ENCODE measurements at places on chromosomes 4 and X.

DNA sequence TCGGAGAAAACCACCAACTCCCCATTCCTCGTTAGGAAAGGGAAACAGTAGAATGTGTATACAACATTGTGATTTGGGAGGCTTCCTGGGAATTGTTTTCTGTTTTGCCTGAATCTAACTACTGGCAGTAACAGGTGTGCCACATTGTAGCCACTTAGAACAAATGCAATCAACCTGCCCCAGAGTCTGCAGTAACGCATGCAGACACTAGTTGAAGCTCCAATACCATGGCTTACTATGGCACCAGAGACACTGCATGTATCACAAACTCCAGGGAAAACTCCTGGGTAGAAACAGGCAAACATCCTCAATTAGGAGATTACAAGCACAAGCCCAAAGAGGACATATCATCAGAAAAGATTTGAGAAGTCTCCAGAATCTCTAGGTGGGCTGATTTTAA lies 154.2 kb upstream of the NEIL3 start:
- no peak for DNase-seq

- no peak for DNase-seq
Observed at GRCh38 chr4:13329963-13330362, 154.2 kb downstream of the RAB28 start.

DNA sequence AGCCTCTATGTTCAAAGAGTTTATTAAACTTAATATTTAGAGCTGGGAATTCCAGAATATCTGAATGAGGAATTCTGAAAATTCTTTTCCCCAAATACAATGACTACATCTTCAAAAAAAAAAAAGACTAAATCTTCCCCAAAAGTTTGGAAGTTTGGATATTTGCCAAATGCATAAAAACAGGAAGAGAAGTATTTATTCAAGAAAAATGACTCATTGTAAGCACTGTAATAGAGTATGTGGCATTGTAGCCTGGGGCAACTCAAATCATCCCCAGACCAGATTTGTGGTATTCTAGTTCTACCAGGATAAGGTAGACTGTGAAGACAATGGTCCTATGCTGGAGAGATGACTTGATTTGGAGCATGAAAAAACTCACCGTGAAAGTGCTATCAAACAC lies 78.5 kb upstream of the PDHA2 start:
- DNase-seq = no peak

GRCh38 chr4:189656641-189657040 lies 284.0 kb upstream of the FRG1 start:
- DNase-seq = no peak

DNA sequence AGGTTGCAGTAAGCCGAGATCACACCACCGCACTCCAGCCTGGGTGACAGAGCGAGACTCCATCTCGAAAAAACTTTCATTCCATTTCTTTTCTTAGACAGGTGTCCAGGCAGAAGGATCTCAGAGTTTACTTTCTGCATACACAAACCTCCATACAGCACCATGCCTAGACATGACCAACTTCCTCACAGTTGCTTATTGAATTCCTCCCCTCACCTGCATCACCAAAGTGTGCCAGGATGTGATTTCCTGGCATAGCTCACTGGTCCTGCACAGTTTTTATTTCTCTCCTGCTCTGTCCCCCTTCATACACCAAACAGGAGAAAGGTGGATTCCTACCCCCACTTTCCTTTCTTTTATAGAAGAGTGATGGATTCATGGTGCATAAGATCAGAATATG lies 34.7 kb upstream of the PPARGC1A start:
- no peak for DNase-seq

DNA sequence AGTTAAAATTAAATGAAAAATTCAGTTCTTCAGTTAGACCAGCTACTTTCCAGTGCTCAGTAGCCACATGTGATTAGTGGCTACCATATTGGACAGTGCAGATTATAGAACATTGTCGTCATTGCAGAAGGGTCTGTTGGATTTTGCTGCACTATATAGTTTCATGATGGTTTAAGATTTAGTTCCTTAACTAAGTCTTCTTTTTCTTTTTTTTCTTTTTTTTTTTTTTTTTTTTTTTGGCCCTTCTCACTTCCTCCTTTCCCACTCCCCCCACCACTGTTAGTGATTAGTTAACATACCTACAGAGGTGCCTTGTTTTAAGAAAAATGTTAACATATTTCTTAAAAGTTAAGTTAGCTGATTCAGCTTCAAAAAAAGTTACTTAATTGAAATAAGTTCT lies 9.0 kb downstream of the RAB9A start:
- no peak for DNase-seq

- no peak for DNase-seq
Observed at GRCh38 chrX:31547816-31548215, 476.0 kb upstream of the FTHL17 start.

DNA sequence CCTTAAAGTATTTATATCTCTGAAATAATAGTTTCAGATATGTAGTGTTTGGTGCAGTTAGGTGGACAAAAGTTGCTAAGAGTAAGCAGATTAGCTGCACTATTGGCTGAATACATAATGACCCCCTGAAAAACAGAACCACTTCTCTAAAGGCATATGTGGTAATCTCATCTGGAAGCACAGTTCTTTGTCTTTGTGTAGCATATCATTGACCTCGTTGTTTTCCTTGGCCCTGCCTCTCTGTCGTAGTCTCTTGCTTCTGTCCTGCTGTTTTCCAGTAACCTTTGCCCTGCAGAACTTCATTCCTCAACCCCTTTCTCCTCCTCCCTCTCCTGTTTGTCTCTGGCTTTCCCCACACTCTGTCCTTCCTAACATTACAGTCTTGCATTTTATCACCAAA lies 41.4 kb downstream of the JADE3 start:
- no peak for DNase-seq

DNA sequence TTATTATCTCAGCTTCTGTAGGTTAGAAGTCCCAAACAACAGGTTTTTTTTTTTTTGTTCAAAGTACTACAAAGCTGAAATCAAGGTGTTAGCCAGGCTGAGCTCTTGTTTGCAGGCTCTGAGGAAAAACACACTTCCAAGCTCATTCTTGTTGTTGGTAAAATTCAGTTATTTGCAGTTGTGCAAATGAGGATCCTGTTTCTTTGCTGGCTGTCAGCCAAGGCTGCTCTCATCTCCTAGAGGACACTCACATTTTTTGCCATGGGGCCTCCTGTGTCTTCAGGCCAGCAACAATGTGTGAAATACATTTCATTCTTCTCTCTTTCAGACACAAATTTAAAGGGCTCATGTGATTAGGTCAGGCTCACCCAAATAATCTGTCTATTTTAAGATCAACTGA lies 60.3 kb upstream of the HSD17B10 start:
- no peak for DNase-seq

GRCh38 chr4:52260514-52261210 lies 209.6 kb downstream of the SPATA18 start:
- no peak for DNase-seq

DNA sequence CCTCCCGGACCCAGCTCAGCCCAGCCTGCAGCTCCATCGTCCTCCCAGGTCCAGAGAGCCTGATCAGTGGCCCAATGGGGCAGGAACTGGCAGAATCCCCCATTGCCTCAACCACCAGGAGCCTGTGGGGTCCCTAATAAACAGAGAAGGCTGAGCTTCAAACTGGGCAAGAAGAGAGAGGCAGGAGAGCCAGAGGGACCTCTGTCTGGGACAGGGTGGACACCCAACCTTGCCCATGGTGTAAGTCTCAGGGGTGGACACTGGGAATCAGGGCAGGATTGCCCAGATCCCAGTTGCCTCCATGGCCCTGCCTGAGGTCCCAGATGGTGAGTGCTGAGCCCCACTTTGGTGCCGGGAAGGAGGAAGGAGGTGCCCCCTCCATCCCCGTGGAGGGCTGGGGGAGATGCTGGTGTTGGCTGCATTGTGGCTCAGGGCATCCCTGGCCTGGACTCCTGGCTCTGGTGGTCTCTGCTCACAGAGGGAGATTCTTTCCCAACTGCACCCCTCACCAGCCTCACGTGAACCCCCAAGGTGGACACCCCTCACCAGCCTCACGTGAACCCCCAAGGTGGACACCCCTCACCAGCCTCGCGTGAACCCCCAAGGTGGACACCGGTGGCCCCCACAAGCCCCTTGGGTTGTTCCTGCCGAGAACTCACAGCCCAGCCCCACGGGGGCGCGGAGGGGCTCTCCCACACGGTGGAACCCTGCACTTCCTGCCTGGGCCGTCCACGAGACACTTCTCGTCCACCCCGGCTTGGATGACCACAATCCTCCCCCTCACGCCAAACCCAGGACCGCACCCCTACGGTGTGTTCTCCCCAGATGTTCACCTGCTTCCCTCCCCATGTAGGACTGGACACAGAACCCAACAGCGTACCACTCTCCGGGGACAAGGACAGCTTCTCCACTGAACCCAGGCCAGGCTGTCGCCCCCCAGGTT lies 5.4 kb downstream of the CPLX1 start:
- DNase-seq = no peak

- no peak for DNase-seq
Observed at GRCh38 chrX:118254611-118255010, 91.3 kb upstream of the WDR44 start.

- no peak for DNase-seq
Observed at GRCh38 chrX:40385682-40386081, 195.1 kb upstream of the ATP6AP2 start.

DNA sequence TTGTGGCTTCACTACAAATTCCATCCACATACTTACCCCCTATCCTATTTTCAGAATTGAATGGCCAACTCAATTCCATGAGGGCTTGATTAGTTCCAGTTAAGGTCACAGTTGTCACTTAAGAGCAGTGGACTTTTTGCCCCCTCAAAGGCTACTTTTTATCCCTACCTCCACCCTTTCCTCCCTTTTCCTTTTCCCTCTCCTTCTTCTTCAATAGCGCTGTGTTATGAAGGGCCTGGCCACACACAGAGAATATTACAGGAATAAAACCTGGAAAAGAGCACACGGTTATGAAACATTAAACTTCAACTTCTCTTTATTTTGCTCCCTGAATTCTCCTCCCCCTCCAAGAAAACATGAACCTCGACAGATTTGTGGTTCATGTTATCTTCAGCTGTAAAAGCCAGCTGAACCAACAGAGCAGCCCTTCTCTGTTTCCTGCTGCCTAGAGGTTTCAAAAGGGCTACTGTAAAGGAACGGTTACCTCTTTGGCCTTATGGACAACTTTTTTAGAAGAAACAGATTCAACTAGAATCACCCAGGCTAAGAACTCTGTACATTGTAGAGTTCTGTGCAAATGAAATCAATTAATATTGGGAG lies 87.0 kb upstream of the RPL34 start:
- no peak for DNase-seq

- no peak for DNase-seq
Observed at GRCh38 chrX:129726307-129727111, 12.3 kb upstream of the XPNPEP2 start.

DNA sequence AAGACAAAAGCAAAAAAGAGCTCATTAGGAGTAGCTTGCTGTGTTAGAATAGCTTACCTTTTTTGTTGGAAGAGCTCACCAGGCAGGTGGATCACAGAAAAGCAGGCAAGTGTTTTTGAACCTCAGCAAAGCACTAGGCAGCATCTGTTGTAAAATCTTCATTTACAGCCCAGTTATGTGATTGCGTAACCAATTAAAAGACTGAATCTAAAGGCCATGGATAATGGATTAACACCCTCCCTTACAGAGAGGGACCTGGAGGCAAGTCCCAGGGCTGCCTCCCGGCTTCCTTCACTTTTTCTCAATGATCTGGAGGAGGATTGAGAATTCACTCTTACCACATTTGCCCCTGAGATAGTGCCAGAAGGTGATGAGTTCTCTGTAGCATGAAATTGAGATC lies 51.1 kb downstream of the MAMLD1 start:
- DNase-seq = no peak

DNA sequence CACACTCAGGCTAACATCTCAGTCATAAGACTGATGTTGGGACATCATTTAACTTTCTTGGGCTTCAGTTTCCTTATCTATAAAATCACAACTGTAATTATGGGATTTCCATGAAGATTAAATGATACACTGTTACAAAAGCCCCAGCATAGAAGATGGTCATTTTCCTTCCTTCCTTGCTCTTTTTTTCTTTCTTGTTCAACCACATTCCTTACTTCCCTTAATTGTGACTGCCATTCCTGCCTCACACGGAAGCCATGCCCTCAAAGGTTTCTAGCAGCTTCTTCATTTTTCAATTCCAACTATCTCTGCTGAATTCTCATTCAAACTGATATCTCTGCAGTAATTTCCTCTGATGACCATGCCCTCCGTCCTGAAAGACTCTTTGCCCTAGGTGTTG lies 311.8 kb downstream of the PPP3CA start:
- no peak for DNase-seq

GRCh38 chr4:181147416-181147951 lies 1095.7 kb upstream of the TENM3 start:
- DNase-seq = no peak

GRCh38 chr4:178894126-178894525 lies 1451.9 kb upstream of the AGA start:
- DNase-seq = no peak

All from AG04449 (cell line).